ENCODE measurements at places on chromosomes 2 and 18.
A peak's percentile ranks its signal among the peaks of the same experiment; 100 is the strongest.

DNA sequence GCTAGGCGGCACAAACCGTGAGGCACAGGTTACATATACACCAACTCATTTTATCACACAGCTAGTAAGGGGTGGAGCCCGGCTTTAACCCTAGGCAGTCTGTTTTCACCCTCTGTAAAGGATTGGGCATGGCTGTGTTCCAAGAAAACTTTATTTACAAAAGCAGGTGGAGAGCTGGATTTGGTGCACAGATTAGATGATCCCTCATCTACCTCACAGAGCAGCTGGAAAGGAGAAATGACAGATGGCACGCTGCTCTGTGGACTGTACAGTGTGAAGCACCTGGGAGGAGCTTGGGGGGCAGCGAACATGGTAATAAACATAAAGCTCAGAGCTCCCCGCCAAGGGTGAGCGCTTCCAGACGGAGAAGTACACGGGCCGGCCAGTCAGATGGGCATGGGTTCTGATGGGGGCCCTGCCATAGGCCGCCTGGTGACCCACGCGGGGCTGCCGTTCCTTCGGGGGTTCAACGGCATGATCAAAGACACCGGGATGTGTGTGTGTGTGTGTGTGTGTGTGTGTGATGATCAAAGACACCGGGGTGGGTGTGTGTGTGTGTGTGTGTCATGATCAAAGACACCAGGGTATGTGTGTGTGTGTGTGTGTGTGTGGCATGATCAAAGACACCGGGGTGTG lies 862 bp upstream of the TMEM177 start:
- no peak for DNase-seq

DNA sequence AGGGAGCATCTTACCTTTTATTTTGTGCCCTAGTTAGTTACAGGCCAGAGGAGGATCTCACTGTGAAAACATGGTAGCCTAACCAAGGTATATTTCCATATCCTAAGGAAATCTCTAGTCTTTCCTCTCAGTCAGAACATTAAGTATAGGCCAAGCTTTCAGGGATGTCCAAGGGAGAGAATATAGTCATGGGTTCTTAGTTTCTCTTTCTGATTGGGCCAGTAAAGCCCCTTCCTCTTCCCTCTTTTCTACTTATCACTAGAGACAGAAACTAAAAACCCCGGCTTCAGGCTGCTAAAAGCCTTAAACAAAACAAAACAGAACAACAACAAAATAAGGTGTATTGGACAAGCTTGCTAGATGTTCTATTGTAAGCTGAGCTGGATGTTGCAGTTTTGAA lies 44.3 kb upstream of the TNFRSF11A start:
- DNase-seq, result no peak

- DNase-seq, result no peak
These were observed 64.8 kb upstream of the GALNT5 start for GRCh38 chr2:157192445-157193423.

DNA sequence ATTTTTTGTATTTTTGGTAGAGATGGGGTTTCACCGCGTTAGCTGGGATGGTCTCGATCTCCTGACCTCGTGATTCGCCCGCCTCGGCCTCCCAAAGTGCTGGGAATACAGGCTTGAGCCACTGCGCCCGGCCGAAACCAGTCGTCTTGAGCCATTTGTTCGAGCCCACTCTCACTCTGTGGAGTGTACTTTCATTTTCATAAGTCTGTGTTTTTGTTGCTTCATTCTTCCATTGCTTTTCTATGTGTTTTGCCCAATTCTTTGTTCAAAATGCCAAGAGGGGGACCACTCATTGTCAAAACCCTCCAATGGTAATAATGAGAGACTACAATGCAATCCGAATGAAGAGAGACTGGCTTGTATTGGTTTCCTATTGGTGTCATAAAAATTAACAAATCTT lies 1545.5 kb upstream of the DDX18 start:
- no peak for DNase-seq

- DNase-seq, result no peak
These were observed 19.8 kb downstream of the MPHOSPH10 start for GRCh38 chr2:71150082-71150816.

DNA sequence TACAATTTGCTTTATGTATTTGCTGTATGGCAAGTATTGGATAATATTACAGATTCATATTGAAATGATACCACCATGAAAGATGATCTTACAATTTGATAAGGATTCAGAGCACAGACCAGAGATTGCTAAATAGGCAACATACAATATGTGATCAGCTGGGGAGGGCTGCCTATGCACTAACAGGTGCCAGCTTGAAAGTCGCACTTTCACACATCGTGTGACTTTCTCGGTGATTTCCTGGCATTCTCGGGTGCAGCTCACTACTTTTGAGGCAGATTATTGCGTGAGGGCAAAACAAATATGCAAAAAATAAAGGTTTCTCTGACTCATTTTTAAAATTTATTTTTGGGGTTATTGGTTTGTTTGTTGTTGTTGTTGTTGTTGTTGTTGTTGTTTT lies 36.0 kb downstream of the RBMS1 start:
- no peak for DNase-seq

DNA sequence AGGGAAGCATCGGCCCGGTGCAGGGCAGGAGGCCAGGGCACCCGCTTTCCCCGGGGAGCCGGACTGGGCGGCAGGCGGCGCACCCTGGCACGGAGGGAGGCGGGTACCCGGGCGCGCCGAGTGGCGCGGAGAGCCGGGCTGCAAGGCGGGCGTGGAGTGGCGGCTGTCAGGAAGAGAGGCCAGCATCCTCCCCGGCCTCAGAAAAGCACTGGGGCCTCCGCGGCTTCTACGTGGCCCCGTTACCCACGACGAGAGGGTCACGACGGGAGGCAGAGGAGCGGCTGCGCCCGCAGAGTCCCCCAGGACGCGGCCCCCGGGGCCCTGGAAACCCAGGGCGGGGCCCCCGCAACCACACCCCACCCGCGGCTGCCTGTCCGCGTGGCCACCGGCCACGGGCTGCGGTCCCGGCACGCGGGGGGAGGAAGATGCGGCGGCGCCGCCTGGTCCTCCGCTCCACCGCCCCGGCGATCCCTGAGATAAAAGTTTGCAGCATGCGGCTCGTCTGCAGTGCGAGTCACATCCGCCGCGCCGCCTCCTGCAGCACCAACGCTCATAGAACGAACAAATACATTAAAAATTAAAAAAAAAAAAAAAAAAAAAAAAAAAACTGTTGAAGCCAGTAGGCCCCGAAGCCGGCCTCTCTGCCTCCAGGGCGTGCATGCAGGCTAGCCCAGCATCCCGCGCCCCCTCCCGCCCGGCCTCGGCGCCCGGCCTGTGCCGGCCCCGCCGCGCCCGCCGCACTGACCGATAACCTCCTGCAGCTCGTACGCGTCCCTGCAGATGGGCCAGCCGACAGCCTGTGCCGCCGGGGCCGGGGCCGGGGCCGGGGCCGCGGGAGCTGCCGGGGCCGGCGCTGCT lies 683 bp downstream of the STK39 start:
- peak; percentile 36 for DNase-seq

DNA sequence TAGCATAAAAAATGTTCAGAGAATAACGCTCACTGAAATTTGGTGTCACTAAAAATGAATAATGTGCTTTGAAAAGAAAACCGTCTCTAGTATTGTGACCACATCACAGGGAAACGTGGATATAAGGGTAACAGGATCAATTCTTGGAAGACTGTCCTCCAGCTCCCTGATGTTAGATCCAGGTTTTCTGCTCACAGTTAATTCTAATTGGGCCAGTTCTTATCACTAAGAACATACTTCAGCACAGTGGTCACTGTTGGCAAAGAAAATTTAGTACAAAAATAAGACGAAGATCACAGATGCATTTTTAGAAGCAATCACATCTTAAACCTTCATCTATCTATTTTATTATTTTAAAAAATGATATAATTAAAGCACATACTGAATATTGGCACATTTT lies 57.0 kb upstream of the CD226 start:
- DNase-seq, result no peak

GRCh38 chr2:178914259-178914849 lies 107.1 kb upstream of the TTN start:
- DNase-seq, result peak; percentile 71

GRCh38 chr2:9686061-9686460 lies 55.3 kb upstream of the YWHAQ start:
- no peak for DNase-seq

- no peak for DNase-seq
These were observed at the start of gene WNT10A for GRCh38 chr2:218880102-218880858. TSS of gene WNT10A (plus strand) at chr2:218880852. CDS start at chr2:218880996, 144 bp downstream.

GRCh38 chr2:26618611-26619010 lies 22.6 kb downstream of the CIB4 start:
- DNase-seq, result no peak

- DNase-seq, result peak; percentile 57
These were observed 297.1 kb downstream of the ARHGAP15 start for GRCh38 chr2:143426296-143426695.

DNA sequence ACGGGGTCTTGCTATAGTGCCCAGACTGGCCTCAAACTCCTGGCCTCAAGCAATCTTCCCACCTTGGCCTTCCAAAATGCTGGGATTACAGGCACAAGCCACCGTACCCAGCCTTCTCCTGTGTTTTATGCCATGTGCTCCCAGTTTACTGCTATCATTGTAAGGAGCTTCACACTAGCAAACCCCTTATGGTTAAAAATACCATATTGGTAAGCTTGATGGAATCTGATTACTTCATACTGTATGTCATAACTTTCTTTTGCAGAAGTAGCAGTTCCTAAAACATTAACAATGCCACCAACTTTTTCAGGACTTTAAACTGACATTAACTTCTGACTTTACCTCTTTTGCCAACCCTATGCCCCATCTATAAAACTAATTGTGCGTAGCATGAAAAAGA lies 36.2 kb downstream of the HAT1 start:
- peak; percentile 48 for DNase-seq
